IPS DF 6.9 (cell line): ENCODE measurements at places on chromosomes 2 and 18.

- no peak for DNase-seq
Measured at GRCh38 chr18:26503382-26503781, 45.0 kb downstream of the KCTD1 start.

DNA sequence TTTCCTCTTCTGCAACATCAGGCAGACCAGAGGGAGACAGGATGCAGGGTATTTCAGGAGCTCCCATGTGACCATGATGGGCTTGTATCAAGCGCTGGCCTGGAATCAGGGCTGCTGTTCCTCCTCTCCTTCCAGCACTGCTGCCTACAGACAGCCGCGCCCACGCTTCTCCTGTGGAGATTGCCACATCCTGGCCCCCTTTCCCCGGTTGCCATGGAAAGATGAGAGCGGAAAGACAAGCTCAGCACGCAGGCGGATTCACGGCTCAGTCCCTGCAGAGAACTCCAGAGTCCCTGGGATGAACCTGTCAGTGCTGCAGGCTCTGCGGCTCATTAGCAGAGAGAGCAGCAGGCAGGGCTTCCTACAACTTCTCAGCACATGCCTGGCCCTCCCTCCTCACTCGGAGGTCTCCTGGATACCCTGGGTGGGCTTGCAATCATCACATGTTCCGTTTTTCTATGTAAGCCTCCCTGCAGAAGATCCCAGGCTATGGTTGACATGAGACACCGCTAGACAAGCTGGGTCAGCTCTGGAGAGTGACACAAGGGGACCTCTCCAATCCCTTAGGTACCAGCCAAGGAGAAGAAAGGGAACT lies 497.8 kb upstream of the MYT1L start:
- DNase-seq = no peak

- no peak for DNase-seq
Measured at GRCh38 chr2:114684403-114684802, 242.0 kb downstream of the DPP10 start.

DNA sequence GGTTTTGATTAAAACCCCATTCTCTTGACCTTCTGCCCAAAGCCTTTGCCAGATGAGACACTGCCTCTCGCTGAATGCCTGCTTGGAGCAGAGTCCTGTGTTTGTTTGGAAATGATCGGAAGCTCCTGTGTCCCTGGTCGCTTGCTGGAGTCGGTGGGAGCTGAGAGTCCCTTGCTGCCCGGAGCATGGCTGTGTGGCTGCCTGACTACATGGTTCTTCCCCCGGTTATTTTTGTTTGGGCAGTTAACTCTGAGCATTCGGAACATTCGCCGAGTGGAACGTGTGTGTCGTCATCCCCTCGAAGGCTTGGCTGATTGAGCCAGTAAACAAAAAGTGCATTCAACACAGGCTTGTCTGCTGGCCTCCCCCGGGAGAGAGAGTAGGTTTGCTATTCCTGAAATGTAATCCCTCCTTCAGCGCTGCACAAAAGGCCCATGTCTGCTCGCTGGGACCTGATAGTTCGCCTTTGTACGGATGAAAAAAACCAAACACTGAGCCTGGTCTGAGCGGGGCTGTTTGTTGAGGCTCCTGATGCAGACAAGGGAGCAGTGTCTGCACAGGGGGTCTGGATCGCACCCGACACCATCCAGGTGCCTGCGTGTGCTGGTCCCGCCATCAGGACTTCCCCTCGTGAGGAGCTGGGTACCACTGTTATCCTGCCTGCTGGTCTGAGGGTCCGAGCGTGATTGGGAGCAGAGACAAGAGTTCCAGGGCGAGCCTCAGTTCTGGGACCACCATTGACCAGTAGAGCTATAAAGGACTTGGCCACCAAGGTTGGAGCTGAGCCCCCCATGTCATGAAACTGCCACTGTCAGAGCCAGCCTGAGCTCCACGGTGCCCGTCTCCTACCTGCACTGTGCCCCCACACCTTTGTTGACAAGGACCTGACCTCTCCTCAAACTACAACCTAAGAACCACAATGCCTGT lies 83.8 kb downstream of the AGAP1 start:
- DNase-seq = no peak

GRCh38 chr2:44430342-44430741 lies 68.6 kb downstream of the CAMKMT start:
- peak; percentile 20 for DNase-seq

DNA sequence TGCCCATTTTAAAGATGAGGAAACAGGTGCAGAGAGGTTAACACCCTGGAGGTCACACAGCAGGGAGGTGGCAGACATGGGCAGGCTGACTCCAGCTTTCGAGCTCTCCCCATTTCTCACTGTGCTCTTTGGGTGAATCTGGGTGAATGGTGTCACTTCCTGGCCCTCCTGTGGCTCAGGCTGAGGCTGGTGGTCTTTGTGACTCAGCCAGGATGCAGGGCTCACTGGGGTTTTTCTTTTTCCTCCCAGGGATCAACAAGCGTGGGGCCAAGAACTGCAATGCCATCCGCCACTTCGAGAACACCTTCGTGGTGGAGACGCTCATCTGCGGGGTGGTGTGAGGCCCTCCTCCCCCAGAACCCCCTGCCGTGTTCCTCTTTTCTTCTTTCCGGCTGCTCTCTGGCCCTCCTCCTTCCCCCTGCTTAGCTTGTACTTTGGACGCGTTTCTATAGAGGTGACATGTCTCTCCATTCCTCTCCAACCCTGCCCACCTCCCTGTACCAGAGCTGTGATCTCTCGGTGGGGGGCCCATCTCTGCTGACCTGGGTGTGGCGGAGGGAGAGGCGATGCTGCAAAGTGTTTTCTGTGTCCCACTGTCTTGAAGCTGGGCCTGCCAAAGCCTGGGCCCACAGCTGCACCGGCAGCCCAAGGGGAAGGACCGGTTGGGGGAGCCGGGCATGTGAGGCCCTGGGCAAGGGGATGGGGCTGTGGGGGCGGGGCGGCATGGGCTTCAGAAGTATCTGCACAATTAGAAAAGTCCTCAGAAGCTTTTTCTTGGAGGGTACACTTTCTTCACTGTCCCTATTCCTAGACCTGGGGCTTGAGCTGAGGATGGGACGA lies 13.2 kb downstream of the ITM2C start:
- DNase-seq = no peak

DNA sequence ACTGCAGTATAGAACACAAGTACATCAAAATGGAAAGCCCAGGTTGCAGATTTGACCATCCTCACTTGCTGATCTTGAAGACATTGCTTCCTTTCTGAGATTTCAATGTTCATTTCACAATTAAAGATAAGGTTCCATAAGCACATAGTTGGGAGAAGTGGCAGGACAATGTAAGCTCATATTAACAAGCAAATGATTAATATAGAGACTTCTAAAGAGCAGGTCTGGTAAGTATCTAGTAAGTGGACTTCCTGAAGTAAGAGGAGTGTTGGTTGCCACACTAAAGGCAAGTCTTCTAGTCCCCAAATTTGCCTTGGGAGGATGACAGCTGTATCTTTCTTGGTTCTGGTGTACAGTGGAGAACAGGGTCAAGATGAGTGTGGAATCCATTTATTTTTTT lies 1.4 kb upstream of the PTPRM start:
- DNase-seq = no peak

- DNase-seq = no peak
Measured at GRCh38 chr18:4441098-4441497, 14.0 kb downstream of the DLGAP1 start.
